ENCODE measurements at places on chromosomes 2 and 18.

DNA sequence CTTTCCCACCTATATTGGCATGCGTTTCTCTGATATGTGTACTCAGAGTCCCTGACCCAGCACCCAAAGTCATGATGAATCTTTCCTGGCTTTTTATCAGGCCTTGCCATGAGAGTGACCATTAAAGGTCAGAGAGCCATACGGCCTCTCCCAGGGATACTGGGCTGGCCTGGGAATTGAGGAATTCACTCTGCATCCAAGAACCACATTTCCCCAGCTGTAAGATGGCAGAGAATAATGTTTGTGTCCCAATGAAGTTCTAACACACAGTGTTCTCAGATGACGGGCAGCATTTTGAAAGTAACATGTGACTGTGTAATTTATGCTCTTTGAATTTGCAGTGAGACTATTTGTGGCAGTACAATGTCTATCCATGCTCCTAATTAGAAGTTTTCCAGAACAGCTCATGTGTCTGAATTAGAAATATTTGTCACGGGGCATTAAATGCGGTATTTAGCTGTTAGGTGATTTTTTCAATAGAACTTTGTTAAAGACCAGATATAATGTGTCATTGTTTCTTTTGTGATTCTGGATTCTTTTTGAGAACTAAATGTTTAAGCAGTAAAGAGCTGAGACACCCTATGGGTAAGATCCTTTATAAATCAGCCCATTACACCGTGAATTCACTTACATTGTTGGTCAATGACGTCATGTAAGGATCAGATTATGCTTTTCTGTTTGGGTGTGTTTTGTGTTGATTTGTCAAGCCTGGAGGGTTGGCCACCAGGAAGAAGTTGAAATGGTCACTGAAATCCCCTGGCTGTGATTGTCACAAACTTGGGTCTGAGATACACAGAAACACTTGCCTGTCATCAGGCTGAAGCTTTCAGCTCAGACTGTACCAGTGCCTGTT lies 7.3 kb upstream of the SLC3A1 start:
- DNase-seq: no peak

DNA sequence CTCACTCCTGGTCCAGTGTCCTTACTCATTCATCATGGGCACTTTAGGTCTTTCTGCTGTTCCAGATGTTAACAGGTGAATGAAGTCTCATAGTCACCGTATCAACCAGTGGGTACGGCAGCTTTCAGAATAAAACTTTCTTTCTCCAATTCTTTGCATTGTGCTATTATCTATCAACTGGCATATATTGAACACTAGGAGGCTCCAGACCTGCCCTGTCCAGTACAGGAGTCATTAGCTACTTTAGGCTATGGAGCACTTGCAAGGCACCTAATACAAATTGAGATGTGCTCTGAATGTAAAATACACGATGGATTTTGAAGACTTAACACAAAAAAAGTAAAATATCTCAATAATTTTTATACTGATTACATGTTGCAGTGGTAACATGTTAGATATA lies 43.2 kb upstream of the NEB start:
- DNase-seq: no peak

- no peak for DNase-seq
These were observed 92.7 kb upstream of the WDSUB1 start for GRCh38 chr2:159379181-159379580.

- DNase-seq: no peak
These were observed 30.8 kb downstream of the ATP6V1C2 start for GRCh38 chr2:10752236-10752635.

- no peak for DNase-seq
These were observed 265.1 kb downstream of the SOCS6 start for GRCh38 chr18:70553936-70554260.

DNA sequence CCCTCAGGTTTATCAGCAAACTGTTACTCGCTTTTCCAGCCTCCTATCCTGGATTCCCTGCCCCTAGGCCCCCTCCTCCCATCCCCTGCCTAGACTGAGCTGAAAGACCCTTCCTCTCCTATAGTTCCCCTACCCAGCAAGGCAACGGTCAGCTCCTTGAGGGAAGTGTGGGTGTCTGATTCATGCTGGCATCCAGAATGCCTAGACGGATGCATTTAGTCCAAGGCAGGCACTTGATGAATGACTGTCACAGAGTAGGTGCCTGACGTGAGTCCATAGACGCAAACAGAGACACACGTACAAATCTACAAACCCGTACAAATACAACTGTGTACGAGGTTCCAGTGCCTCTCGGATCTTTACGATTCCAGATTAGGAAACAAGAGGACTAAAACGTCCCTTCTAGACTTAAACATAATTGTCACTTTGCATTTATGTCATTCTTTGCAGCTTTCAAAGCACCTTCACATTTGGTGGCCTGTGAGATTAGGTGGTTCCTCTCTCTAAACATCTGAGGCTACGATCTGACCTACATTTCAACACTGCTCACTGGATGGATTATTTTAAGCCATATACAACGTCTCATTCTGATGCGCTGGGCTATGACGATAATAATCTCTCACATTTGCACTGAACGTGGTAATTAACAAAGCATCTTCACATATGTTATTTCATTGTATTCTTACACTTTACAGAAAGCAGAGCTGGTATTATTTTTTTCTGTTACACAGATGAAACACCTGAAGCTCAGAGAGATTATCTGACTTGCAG lies 36.7 kb downstream of the DNMT3A start:
- no peak for DNase-seq

- no peak for DNase-seq
These were observed 39.1 kb downstream of the CYRIA start for GRCh38 chr2:16626497-16626896.

DNA sequence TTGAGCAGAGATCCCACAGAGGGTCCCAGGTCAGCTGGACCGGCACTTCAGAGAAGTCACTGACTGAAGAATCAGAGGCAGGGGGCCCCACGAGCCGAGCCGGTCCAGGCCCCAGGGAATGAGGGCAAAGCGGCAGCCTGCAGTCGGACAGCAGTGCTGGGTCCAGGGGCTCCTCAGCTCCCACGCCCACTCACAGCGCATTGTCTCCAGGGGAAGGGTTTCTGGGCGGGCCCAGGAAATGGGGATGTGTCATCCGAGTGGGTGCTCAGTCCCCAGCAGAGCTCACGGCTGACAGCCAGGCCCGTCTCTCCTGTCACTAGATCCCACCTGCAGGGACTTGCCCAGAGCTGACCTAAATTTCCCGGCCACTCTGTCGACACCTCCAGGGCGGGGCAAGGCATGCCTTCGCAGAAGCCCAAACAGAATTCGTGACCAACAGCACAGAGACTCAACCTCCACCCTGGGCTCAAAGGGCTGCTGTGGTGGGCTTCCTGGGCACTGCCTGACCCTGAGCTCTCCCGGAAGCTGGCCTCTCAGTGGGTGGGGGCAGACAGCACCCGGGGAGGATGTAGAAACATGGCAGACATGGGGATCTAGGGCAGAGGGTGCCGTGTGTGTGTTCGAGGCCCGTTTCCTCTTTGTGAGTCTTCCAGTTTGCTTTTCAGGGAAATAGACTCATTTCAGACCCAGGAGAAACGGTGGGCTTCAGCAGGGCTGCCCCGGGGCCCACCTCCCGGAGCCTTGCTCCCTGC lies 42.1 kb upstream of the TAF1B start:
- DNase-seq: no peak

DNA sequence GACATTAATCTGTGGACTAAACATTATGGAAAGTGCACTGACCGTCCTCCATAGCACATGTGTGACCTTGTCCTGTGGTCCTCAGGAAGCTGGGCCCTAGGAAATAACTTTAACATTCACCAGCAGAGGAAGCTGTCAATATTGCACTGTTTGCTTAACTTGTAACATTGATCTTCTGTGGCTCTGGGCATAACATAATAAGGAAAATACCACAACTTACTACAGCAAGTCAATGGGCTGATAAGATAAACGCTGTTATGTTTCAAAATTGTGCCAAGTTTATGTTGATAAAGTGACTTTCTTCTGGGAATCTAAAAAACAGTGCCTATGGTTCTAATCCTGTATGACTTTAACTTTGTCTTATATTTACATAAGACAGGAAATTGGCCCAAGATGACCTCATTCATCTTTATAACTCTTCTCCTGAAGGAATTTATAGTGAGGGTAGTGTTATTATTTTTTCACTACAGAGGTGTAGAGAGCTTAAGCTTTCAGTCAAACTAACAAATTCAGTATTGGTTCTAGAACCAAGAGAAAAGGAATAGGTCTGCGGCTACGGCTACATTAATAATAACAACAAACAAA lies 113.7 kb upstream of the MAP4K3 start:
- no peak for DNase-seq

- DNase-seq: no peak
These were observed 1.5 kb downstream of the KANSL3 start for GRCh38 chr2:96636551-96637171.

DNA sequence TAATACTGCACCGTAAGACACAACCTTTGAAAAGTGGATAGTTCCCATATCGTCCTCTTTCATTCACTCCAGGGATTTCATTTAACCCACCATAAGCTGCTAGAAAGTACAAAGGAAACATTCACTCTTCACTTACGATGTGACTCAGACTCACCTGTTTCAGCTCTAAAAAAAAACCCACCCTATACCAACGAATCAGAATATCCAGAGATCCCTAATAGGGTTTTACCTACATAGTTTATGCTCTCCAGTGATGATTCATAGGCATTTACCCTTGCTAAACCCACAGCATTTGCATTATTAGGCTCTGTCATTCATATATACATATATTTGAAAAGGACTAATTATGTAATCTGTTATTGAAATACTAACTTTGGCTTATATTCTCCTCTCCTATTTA lies 60.2 kb downstream of the PRPF40A start:
- no peak for DNase-seq

DNA sequence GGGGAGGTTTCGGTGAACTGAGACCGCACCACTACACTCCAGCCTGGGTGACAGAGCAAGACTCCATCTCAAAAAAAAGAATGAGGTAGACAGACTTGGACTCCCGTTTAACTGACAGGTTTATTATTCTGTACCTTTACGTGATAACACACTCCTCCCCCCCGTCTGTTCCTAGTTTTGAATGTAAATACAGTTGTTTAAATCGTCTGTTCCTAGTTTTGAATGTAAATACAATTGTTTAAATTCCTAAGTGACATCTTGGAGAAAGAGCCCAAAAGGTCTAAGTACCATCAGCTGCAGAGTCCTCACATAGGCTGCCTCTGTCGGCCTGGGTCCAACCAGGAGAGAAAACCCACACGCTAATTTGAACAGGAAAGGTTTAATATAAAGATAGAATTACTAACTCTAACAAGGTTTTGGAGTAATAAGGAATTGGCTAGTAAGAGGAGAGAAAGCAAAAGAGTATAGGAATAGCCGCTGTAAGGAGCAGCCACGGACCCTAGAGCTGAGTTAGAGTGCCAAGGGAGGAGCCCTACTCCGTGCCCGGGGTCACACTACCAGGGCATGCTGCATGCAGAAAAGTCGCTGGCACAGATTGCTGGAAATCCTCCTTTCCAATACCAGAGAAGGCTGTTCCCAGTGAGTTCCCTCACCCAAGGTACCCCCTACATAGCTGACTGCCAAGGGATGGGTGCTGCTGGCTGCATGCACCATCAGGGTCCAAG lies 83.5 kb upstream of the RANBP2 start:
- no peak for DNase-seq

- DNase-seq: no peak
These were observed 99.2 kb upstream of the FOSL2 start for GRCh38 chr2:28293416-28293815.

- no peak for DNase-seq
These were observed 37.9 kb downstream of the ODC1 start for GRCh38 chr2:10410001-10410822.

DNA sequence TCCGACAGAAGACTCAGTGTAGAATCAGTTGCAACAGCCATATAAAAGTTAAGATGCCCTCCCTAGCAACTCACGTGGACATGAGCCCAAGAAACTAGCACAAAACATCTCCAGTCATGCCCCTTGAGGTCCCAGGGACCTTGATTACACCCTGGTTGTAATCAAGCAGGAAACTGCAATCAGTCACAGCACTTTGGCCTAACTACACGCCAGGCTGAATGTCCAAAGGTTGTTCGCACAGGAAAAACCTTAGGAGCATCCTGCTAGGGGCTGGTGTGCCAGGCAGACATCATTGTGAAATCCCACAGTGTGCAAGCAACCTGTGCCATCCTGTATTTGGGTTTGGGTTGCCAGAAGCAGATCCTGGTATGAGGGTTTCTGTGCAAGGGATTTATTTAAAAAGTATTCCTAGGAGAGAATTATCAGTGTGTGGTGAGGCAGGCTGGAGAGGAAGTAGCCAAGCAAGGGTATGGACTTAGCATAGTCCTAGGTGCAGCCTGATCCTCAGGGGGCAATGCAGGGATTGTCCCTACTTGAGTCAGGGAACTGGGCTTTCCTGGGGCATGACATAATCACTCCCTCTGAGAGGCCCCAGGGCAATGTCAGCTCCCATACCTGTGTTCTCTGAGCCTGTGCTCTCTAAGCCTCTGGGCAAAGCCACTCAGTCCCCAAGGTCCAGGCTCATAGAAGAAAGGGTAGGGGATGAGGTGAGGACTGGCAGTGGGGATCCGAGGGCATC lies 17.8 kb upstream of the SULT1C2 start:
- DNase-seq: no peak
